ENCODE measurements at places on chromosomes 7 and 10. TPM values are rescaled to one million over a fixed set of nuclear protein-coding genes. Genes with fewer than 3 reads are reported as not detected.

Gene POLR2J2
- 0.28 TPM for total RNA-seq

Gene STEAP2
- total RNA-seq, result 4.2 TPM

Gene WNT2
- total RNA-seq, result not detected

Gene ELN
- total RNA-seq, result 0.13 TPM

Gene SDK1
- 0.72 TPM for total RNA-seq

Gene FAM237B
- not detected for total RNA-seq

Gene SH2D4B
- 0.10 TPM for total RNA-seq

Gene GPR15LG
- total RNA-seq, result not detected

Gene ZNRF2
- 6.7 TPM for total RNA-seq

Gene PPP1R17
- total RNA-seq, result not detected

Gene PRF1
- total RNA-seq, result not detected

Gene OR2A1
- not detected for total RNA-seq

Gene MEOX2
- total RNA-seq, result not detected

Gene SSBP1
- 291 TPM for total RNA-seq

Gene CPVL
- total RNA-seq, result 0.55 TPM

Gene TFR2
- total RNA-seq, result 2.4 TPM

Gene NME8
- total RNA-seq, result not detected

Gene SGPL1
- 31.2 TPM for total RNA-seq

Measured in A549 treated with GW870086 at 1 μM for 4 hours (cell line).